Neural progenitor cell (in vitro differentiated cells): ENCODE measurements at places on chromosomes 12 and 14.

DNA sequence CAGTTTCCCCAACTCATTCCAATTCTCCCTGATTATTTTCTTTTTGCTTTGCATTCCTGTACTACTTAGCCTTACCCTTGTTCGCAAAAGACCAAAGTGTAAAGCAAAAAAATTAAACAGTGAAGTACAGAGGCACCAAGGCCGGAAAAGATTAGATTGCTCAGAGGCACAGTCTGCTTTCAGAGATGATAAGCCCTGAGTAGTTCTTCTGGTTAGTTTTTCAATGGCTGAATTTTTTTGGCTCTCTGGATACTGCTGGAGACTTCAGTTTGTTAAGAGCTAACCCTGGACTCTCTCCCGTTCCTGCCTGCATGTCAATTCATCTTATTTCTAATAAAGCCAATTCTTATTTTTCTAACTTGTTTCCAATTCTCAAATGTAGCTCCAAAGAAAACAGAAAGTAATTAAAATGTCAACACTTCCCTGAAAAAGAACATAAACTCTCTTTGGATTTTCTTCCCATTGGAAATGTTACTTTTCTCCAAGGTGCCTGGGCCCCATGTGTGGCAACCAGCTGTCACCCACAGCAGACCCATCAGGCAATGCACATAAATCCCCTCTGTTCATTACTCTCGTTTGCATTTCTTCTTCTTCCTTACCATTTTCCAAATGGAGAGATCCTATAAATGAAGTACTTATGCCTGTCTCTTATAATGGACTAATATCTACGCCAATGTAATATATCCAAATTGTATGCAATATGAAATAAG, 142.8 kb downstream of the BTG1 start:
- H3K36me3 ChIP-seq, result no peaks in the 10 kb centered on the region
- no peaks in the 10 kb centered on the region for H3K4me1 ChIP-seq
- no peak overlapping the region for H3K27ac ChIP-seq
- no peak for DNase-seq
- no peaks in the 10 kb centered on the region for H3K27me3 ChIP-seq
- no peak overlapping the region for H3K4me3 ChIP-seq

GRCh38 chr12:100741084-100741711, 53.4 kb upstream of the ANO4 start:
- peak; percentile 36 for DNase-seq
- H3K27ac ChIP-seq, result no peak overlapping the region

DNA sequence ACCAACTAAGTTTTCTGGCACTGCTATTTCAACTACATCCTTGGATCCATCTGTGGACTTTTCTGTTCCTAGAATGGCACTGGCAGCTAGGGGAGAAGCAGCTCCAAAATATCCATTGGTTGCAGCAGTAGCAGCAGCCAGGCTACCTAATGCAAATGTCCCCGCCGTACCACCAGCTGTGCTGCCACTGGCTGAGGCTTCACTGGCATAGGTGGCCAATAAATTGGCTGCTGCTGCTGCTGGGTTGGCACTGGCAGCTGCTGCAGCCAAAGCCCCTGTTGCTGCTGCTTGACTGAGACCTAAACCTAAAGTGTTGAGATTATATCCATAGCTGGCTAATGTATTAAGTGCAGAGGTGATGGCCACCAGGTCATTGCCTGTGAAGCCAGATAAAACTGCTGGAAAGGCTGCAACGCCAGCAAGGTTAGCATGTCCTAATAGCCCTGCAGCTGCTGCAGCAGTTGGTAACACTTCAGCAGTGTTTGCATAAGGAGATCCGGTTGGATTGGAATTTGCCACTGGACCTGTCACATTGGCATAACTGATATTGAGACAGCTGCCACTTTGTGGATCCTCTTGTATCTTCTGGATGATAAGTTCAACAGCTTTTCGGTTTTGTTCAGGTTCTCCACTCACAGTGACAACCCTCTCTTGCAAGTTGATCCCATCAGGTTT, 149.5 kb downstream of the NOVA1 start:
- no peak for DNase-seq
- H3K4me1 ChIP-seq, result no peaks in the 10 kb centered on the region
- no peak overlapping the region for H3K27ac ChIP-seq
- H3K4me3 ChIP-seq, result no peak overlapping the region

- no peaks in the 10 kb centered on the region for H3K27me3 ChIP-seq
- H3K4me3 ChIP-seq, result no peak overlapping the region
- DNase-seq, result no peak
Observed at GRCh38 chr12:49664591-49665239, 41.4 kb downstream of the PRPF40B start.
